ENCODE measurements at places on chromosomes 16 and 17. TPM values are rescaled to one million over a fixed set of nuclear protein-coding genes. Genes with fewer than 3 reads are reported as not detected.

DNA sequence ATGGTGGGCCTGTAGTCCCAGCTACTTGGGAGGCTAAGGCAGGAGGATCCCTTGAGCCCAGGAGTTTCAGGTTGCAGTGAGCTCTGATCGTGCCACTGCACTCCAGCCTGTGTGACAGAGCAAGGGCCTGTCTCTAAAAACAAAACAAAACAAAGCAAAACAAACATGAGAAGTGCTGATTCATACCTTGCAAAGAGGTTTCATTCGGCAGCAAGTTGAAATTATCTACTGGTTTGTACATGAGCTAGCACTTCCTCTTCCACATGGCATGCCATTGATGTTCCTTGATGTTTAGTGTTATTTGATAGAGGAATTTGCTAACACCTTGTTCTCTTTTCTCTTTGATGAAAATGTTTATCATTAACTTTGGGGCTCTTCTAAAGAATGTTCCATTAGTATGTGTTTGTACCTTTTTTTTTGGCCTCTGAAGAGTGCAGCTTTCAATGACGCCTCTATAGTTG lies 50.6 kb downstream of the SPECC1 start:
- H3K4me1 ChIP-seq: peaks cover 2% of the 10 kb centered on the region
- peaks cover 14% of the 10 kb centered on the region for H3K27me3 ChIP-seq
- DNase-seq: no peak
- H3K27ac ChIP-seq: no peak overlapping the region

The GJD3 gene
- not detected for total RNA-seq

- no peaks in the 10 kb centered on the region for H3K4me1 ChIP-seq
- no peaks in the 10 kb centered on the region for H3K27me3 ChIP-seq
- DNase-seq: no peak
- peaks cover 13% of the 10 kb centered on the region for H3K36me3 ChIP-seq
These were observed 127.0 kb downstream of the BANP start for GRCh38 chr16:88078111-88078775.

- H3K36me3 ChIP-seq: no peaks in the 10 kb centered on the region
- no peak for DNase-seq
- no peak overlapping the region for H3K27ac ChIP-seq
- H3K4me1 ChIP-seq: no peaks in the 10 kb centered on the region
These were observed 719.7 kb upstream of the CDH8 start for GRCh38 chr16:62755938-62756337.

The ST6GALNAC2 gene
- 3.9 TPM for total RNA-seq

Data from activated naive CD8-positive, alpha-beta T cell treated with anti-CD3 and anti-CD28 coated beads, Interleukin-2, amount 10 ng/mL, durations not matched to agents 7 days and 5 days (primary cell).